ENCODE measurements at places on chromosomes 2 and 18.

- DNase-seq, result no peak
Observed at GRCh38 chr2:160251569-160251968, 51.5 kb upstream of the ITGB6 start.

GRCh38 chr18:59610546-59611140 is 86.6 kb downstream of the CCBE1 start:
- no peak for DNase-seq

DNA sequence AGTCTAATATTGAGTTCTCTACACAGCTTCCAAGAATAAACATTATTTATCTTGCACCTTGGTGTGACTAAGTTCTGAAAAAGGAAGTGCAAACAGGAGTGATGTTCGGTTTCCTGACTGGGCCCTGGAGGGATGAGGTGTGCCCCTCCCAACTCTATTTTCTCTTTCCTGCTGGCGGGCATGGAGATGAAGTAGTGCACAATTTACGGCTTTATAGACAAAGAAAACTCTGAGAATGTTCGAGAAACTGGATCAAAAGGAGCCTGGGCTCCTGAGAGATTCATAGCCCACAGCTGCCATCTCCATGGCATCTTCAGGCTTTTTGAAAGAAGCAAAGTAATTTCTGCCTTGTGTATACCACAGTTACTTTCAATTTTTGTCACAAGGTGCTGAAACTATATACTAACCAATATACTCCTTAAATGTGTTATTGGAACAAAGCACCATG is 22.3 kb downstream of the LRATD1 start:
- DNase-seq, result no peak

- no peak for DNase-seq
Observed at GRCh38 chr2:131566371-131566770, 38.7 kb downstream of the CCDC74A start.

- no peak for DNase-seq
Observed at GRCh38 chr18:32891130-32891529, 118.3 kb upstream of the KLHL14 start.

All from fibroblast of pulmonary artery (primary cell).